ENCODE measurements at places on chromosomes 4 and X. TPM values are rescaled to one million over a fixed set of nuclear protein-coding genes. Genes with fewer than 3 reads are reported as not detected.

TFE3 gene
- total RNA-seq: 45.2 TPM

DNA sequence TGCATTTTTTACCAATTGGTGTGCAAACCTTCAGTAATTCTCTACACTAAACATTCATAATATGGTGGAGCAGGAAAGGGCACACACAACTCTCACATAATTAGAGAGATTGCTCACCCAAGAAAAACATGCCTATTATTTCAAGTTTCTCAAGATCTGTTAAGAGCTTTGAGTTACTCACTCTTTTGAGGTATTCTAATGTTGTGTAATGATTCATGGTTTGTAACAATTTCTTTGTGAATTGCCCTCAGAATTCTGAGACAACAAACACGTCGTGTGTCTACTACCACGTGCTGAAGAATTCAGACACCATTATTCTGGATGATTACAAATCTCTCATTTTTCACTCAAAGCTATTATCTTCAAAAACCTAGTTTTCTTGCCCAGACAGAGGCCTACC, 82.8 kb downstream of the PDGFC start:
- no peak for DNase-seq

CCNB3 gene
- total RNA-seq: 0.96 TPM

GRCh38 chr4:153486281-153487151, 20.4 kb downstream of the TMEM131L start:
- no peak for DNase-seq

GRCh38 chrX:125998432-125998831, 167.7 kb downstream of the DCAF12L2 start:
- no peak for DNase-seq

FAM236D gene
- not detected for total RNA-seq

DNA sequence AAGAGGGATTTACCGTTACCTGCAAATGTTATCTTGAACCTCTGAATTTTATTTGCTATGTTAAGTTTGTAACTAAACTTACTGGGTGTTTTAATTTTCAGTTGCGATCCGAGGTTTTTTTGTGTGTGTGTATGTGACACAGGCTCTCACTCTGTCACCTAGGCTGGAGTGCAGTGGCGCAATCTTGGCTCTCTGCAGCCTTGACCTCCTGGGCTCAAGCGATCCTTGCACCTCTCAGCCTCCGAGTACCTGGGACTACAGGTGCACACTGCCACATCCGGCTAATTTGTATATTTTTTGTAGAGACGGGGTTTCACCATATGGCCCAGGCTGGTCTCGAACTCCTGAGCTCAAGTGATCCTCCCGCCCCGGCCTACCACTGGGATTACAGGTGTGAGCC, 18.5 kb downstream of the PDK3 start:
- no peak for DNase-seq

- no peak for DNase-seq
These were observed 23.4 kb upstream of the MSX1 start for GRCh38 chr4:4836044-4836443.

GRCh38 chrX:45056428-45057145, 144.1 kb downstream of the DIPK2B start:
- no peak for DNase-seq

FRAS1 gene
- 12.4 TPM for total RNA-seq

MAP7D2 gene
- total RNA-seq: 1.2 TPM

GRCh38 chrX:126994032-126994600, 174.6 kb downstream of the PRR32 start:
- DNase-seq: no peak

- DNase-seq: no peak
These were observed 534.4 kb downstream of the MID1IP1 start for GRCh38 chrX:39335513-39336235.

FAT4 gene
- total RNA-seq: 9.8 TPM

DNA sequence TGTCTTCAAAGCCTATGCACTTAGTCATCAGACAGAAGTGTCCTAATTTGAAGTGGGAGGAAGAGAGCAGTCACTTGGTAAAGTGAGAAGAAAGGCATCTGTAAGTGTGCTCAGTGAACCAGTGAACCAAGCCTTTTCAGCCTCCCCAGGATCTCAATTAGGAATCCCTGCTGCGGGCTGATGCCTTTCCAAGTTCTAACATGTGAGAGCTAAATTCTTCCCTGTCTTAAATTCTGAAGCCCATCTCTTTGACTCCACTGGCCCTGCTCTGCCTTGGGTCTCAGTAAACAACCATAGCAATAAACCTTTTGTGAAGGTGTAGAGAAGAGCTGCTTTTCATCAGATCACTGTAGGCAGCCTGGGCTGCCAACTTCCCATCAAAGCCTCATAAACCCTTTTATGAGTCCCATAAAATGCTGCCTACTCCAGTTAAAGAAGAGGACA, 701.2 kb upstream of the LCORL start:
- DNase-seq: no peak

RBMXL3 gene
- total RNA-seq: not detected

- no peak for DNase-seq
These were observed 24.7 kb downstream of the SEC24D start for GRCh38 chr4:118810991-118811764.

IL2RG gene
- 5.6 TPM for total RNA-seq

DNA sequence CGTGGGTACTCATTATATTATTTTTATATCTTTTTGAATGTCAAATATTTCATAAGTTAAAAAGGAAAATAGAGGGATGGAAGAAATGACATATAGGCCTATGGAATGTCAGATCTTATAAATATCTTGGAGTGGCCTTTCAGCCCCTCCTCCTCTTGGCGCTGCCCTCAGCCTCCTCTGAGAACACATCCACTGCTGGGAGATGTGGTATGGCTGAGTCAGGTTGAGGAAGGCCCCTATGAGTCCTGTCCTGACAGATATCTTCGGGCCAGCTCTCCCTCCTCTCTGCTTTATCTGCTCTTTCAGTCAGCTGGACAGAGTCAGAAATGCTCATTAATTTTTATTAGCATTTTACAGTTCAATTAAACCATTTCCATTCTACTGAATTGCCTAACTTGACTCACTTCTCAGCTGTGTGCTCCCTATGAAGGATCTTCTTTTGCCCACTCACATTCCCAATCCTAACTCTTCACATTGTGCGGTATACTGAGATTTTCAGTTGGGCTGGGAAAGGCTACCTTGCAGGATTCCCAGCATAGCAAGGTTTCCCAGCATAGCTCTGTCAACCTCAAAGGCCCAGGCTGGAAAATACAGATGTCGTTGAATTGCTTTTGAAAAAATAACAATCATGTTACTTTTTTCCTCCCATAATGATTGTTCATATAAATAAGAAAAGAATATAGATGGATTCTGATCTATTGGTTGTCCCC, 128.0 kb downstream of the ARHGEF9 start:
- no peak for DNase-seq

EGF gene
- total RNA-seq: 0.23 TPM

PCSK1N gene
- total RNA-seq: 4.5 TPM

HTN3 gene
- not detected for total RNA-seq

SMC1A gene
- total RNA-seq: 76.4 TPM

EDNRA gene
- total RNA-seq: 15.4 TPM

GRCh38 chrX:150268839-150269355, 94.2 kb upstream of the MAMLD1 start:
- DNase-seq: no peak

SERPINA7 gene
- total RNA-seq: not detected

DNA sequence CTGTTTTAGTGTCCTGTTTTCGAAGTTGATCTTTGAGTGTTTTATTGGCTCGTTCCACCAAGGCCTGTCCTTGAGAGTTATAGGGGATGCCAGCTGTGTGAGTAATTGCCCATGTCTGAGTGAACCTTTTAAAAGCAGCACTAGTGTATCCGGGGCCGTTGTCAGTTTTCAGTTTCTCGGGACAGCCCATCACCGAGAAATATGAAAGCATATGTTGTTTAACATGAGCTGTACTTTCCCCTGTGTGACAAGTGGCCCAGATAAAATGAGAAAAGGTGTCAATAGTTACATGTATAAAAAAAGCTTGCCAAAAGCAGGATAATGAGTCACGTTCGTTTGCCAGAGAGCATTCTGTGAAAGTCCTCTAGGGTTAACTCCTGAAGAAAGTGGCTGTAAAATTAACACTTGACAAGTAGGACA, 48.6 kb upstream of the RASSF6 start:
- no peak for DNase-seq

DNA sequence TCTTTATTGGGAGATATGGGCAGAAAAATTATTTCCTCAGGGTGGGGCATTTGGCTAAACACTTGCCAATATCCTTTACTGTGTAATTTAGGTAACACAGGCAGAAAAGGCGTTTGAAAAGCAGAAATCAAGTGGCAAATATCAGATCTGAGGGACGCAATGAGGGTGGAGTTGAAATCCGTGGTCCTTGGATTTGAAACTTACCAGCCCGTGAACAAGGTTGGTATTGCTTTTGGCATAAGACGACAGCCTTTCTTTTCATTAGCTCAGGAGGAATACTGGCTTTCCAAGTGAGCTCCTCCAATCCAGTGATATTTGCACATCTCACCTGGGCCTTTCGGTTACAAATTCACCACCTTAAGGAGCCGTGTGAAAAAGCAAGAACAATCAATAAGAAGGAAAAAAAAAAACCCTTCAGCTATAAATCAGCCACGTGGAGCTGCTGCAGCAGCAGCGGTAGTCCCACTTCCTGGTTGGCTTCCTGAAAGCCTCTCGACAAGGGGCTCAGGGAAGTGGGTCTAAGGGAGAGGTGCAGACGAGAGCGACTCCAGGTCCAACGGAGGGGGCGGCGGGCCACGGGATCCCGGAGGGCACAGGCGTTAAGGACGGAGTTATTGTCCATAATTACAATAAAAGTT, 734 bp upstream of the GALNT7 start:
- peak; percentile 45 for DNase-seq

- DNase-seq: no peak
These were observed 2.0 kb upstream of the CFAP97 start for GRCh38 chr4:185205697-185206342.

DNA sequence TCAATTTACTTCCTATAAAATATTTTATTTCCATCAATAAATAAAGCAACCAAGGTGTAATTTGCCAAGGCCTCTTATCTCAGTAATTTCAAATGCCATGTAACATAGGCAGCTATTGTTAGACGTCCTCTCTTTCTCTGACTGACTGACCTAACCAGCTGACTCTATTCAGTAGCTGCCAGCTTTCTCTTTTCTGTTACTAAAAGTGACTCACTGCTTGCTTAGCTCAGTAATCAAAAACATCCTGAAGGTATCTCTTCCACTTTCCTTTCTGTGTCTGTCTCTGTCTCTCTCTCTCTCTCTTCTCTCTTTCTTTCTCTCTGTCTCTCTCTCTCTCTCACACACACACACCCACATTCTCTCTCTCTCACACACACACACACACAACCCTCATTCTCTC, 134.2 kb downstream of the SPOCK3 start:
- DNase-seq: no peak

GRID2 gene
- 0.05 TPM for total RNA-seq

ARHGAP6 gene
- total RNA-seq: 29.6 TPM

DNA sequence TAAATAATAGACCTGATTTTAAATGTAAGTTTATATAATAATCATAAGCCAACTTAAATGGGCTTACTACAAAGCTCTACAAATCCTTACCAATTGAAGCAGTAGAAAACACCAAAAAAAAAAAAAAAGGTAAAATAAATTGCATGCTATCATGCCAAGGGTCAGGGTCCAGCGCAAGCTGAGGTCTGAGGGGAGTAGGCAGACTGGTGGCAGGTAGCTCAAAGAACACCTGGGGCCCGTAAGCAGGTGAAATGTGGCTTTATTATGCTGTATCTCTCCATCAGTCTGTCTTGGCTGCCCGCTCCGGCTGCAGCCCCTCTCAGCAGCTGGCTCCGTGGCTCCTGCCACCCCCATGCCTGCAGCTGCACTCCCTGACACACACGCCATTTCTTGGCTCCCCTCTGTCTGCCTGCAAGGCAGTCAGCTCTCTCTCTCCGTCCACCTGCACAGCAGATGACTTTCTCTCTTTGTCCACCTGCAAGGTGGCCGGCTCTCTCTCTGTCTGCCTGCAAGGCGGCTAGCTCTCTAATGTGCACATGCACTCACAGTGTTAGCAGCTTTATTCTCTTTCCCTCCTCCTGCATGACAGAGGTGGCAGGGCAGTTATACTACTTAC, 209.4 kb upstream of the UGT8 start:
- no peak for DNase-seq

SMIM20 gene
- 28.3 TPM for total RNA-seq

GRCh38 chr4:85696661-85697060, 221.7 kb downstream of the ARHGAP24 start:
- DNase-seq: no peak

CCSER1 gene
- total RNA-seq: 94.5 TPM

DNA sequence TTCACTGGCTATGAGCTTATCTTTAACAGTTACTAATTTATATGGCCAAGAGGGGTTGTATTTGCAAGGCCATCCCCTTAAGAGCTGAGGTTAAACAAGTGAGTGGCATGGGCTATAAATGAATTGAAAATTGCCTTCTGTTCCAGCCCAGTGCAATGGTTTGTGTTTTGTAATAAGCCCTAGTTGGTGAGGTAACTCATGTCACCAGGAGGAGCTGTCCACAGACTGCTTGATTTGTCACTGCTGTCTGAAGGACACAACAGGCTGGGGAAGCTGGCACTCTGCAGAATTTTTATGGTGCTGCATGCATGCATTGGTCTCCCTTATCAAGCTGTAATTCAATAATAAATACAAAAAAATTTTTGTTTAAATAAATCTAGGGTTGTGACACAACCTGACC, 223.8 kb downstream of the IL1RAPL2 start:
- no peak for DNase-seq

SSX3 gene
- not detected for total RNA-seq

PRR32 gene
- total RNA-seq: not detected

IL1RAPL1 gene
- 0.49 TPM for total RNA-seq

ZNF718 gene
- 15.1 TPM for total RNA-seq

GRCh38 chrX:149570668-149571067, 16.6 kb downstream of the MAGEA9B start:
- DNase-seq: no peak

- DNase-seq: no peak
These were observed 10.0 kb downstream of the ABCE1 start for GRCh38 chr4:145108128-145108527.

ANK2 gene
- total RNA-seq: 31.4 TPM

DNA sequence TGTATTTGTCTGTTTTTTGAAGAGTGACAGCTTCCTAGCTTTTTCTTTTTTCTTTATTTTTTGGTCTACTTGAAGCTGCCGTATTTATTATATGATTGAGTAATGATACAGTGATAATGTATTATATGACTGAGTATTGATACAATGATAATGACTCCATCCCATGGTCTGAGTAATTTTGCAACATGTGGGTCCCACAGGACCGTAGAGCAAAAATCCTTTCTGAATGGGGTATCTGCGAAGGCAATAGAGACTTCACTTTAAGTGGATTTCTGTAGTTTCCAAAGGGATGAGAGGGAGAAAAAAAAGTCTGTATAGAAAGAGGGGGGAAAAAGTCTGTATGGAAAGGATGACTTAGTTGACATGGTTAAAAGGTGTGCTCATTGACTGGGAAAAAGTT, 41.0 kb downstream of the SLIT2 start:
- no peak for DNase-seq

GRCh38 chrX:15854080-15854655, 445 bp downstream of the AP1S2 start:
- DNase-seq: peak; percentile 55

- DNase-seq: no peak
These were observed 4.1 kb downstream of the BMX start for GRCh38 chrX:15504661-15505060.
